ENCODE measurements at places on chromosomes 13 and 19.

DNA sequence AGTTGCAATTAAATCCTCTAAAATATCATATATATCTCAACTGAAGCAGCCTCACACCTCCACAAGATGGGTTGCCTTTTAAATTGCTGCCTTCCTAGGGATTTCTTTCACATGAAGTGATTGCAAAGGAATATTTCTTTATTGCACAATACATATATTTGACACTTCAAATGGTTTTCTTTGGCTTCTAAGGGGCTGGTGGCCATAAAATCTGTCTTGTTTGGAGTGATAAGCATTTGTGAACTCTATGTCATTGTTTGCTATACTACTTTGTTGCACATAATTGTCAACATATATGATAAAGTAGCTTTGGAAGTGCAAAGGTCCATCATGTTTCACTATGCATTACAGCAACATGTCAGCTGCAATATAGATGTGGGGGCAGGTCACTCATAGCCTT is 2380.9 kb downstream of the PCDH9 start:
- no peak for DNase-seq

DNA sequence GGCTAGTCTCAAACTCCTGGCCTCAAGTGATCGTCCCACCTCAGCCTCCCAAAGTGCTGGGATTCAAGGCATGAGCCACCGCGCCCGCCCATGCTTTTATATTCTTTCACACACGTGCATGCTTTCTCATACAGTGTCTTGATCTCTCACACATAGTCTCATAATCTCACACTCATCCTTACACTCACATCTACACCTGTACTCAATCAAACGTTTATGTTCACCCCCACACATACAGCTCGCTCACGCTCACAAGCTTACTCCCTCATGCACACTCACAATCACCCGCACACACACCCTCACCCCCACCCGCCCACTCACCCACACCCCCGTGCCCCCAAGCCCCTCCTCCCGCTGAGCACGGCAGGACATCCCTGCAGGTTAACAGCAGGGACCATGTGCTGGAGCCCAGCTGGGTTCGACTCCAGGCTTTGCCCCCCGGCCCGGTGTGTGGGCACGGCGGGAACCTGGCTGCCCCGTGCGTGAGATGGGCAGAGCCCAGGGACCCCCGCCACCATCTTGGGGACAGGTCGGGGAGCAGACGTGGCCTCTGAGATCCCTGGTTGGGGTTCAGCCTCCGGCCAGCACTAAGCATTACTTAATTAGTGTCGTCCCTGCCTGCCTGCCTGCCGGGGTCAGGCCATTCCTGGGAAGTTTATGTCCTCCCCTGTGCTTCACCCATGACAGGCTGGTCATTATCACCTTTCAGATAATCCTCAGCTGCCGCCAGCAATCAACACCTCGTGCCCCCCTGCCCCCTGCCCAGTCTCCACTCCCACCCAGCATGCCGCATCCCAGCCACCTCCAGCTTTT is 11.4 kb downstream of the SBK2 start:
- DNase-seq, result no peak

- peak; percentile 33 for DNase-seq
Observed at GRCh38 chr13:107866032-107866940, 349.1 kb downstream of the LIG4 start.

GRCh38 chr19:3783660-3784584 is 2.3 kb downstream of the MATK start:
- no peak for DNase-seq

DNA sequence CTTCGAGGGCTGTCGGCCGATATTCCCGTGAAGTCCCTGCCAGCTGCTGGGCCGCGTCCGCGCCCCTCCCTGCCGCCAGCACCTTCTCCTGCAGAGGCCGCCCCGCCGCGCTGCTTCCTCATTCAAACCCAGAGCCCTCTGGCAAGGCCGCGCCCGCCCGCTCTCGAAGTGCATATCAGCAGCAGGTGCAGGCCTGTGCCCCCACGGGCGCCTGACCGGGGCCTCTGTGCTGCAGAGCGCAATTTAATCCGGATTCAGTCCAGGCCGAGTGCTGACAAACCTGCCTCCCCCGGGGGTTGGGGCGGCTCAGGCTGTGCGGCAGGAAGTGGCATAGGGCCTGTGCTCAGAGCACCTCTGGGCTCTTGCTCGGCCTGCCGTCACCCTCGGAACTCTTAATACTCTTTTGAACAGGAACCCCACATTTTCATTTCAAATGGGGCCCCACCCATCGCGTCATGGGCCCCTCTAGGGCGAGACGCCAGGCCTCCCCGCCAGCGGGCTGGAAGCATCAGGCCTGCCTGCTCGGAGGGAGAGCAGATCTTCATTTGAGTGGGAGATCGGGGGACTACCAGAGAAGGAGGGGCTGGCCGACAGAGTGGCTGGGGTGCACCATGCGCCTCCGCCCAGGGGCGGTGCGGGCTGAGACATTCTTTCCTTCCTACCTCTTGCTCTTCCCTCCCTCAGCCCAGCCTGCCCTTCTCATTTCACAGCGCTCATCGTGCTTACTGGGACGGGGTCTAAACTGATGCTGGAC is 125.7 kb downstream of the TNFRSF19 start:
- DNase-seq, result no peak

DNA sequence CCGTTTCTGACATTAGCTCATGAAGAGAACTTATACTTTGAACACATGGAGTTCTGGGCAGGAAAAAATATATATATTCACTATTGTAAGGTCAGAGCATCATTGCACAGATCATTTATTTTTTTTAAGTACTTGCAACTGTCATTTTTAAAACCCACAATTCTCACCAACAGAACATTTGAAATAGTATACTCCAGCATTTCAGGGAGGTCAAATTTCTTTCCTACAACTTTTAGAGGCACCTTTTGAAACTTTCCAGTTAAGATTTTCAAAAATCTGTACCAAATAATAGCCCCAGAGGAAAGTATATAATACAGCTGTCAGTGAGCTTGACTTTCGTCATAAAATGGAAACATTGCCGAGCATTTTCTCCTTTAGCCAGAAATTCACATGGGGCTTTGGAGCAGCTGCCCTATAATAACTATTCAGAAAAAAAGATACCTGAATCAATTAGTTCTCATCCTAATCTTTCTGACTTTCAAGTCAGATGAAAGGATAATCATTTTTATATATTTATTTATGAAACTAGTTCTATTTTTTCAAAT is 10.9 kb downstream of the KCTD12 start:
- DNase-seq, result no peak

DNA sequence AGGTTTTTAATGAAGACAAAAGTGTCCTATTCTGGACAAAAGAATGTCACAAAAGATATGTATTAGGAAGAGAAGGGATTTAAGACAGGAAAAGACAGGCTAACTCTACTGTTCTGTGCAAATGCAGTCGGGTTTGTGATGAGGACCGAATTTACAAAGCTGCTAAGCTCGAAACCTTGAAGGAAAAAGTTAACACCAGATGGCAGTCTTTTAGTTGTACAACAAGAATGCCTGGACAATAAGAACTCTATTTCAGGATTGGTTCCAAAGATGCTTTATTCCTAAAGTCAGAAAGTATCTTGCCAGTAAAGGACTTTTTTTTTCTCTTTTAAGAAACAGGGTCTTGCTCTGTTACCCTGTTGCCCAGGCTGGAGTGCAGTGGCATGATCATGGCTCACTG is 51.1 kb downstream of the HS6ST3 start:
- peak; percentile 56 for DNase-seq

- DNase-seq, result no peak
Observed at GRCh38 chr13:111539252-111539651, 218.8 kb downstream of the TEX29 start.

GRCh38 chr19:55117663-55118391 is 390 bp upstream of the PPP1R12C start:
- DNase-seq, result peak; percentile 99

DNA sequence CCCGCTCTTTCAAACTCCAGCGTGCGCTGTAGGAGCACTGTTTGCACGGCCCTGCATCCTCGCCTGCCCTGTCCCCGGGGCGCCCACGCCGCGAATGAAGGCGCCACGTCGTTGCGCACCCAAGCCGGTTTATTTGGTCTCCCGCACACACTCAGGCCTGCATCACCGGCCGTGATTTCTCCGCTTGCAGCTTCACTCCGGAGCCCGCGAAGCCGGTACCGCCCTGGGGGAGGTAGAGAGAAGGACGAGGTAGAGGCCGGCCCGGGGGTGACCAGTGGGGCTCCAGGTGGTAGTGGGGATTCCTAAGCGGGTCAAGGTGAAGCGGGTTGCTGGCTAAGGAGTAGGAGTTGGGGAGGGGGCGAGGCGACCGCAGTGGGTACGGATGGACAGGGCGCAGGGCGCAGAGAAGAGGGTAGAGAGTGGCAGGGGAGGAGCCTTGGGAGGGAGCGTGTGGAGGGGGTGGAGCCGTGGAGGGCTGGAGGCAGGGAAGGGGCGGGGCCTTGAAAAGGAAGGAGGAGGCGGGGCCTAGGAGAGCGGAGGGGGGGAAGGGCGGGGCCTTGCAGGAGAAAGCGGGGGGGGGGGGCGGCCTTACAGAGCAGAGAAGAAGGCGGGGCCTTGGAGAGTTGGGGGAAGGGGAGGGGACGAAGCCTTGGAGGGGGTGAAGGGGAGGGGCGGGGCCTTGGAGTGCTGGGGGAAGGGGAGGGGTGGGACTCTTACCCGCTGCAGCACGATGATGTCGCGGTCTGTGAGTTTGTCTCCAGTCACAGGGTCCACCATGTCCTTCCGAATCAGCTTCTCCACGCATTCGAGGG is 24.6 kb downstream of the NOSIP start:
- peak; percentile 29 for DNase-seq

GRCh38 chr13:30847650-30848307 is 58.3 kb upstream of the MEDAG start:
- peak; percentile 99 for DNase-seq

DNA sequence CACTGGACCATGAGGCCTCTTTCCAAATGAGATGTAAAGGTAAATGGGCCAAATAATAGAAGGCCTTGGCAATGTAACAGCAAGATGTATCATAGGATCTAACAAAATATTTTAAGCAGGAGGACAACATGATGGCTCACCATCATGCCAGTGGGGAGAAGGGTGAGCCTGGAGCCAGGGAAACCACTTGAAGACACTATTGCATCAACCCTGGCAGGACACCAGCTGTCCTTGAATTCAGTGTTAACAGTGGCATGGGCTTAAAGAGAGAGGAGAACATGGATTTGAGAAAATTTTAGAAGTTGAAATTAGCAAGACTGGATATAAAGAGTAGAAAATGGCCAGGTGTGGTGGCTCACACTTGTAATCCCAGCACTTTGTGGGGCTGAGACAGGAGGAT is 6.7 kb upstream of the RCBTB2 start:
- no peak for DNase-seq

- DNase-seq, result peak; percentile 92
Observed at GRCh38 chr13:100069278-100069677, 19.6 kb upstream of the PCCA start.

GRCh38 chr19:29013988-29014387 is 199.0 kb downstream of the UQCRFS1 start:
- DNase-seq, result no peak

DNA sequence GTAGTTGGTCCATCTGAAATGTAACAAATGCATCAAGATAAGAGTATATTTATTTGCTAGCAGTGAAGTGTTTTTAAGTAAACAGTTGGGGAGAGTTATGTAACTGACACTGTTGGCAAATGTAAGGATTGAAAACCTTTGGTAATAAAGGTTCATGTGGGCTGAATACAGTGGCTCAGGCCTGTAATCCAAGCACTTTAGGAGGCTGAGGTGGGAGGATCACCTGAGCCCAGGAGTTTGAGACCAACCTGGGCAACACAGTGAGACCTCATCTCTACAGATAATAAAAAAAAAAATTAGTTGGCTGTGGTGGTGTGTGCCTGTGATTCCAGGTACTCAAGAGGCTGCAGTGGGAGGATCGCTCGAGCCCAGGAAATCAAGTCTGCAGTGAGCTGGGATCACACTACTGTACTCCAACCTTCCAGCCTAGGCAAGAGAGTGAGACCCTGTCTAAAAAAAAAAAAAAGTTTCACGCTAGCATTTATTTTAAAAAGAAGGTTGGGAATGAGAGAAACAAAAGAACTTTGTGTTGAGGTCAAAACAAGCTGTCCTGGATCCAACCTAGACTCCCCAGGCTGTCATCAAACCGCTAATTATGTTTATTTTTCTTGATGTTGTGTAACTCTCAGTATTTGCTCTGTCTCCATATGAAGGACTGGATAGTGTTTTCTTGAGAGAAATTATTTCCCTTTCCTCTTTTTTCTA is 20.7 kb downstream of the SETDB2 start:
- no peak for DNase-seq

DNA sequence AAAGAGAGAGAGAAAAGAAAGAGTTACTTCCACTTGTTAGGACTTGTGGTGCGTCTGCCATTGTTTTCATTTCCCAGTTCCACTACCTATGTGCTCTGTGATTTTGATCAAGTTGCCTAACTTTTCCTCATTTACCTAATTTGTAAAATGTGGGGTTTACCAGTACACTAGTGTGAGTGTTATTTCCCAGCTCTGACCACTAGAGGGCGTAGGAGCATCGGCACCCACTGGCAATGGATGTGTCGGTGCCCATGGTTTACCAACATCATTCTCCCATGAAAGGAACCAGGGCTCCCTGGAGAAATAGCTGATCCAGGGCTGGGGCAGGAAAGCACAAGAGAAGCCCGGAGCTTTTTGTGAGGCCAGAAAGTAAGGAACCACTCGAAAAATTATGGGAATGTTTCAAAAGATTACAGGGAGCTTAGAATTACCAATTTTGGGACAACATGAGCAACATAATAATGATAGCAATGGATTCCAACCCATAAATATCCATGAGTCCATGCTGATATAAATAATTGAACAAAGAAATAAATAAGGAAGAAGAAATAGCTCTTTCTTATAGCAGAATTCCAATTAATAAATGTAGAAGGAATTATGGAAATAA is 15.1 kb upstream of the CEACAM4 start:
- DNase-seq, result peak; percentile 60

DNA sequence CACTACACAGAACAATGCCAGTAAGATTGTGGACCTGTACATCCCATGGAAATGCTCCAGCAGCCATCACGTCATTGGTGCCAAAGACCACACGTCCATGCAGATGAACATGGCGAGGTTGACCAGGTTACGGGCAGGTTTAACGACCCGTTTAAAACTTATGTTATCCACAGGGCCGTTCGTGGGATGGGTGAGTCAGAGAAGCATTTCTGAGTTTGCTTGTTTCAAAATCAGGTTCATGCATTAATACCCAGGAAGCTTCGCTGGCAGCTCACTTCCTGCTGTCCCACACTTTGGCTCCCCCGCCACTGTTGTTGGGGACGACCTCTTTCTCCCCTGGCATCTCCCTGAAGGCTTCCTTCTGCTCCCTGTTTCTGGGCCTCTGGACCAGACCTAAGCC is 194.1 kb downstream of the USP12 start:
- peak; percentile 36 for DNase-seq

- DNase-seq, result no peak
Observed at GRCh38 chr13:37795326-37795725, 74.2 kb downstream of the TRPC4 start.

- no peak for DNase-seq
Observed at GRCh38 chr13:100811928-100812327, 137.3 kb upstream of the TMTC4 start.

GRCh38 chr13:38308736-38309135 is 40.9 kb upstream of the UFM1 start:
- peak; percentile 53 for DNase-seq

All from fibroblast of pulmonary artery (primary cell).